ENCODE measurements at places on chromosomes 6 and 20.

DNA sequence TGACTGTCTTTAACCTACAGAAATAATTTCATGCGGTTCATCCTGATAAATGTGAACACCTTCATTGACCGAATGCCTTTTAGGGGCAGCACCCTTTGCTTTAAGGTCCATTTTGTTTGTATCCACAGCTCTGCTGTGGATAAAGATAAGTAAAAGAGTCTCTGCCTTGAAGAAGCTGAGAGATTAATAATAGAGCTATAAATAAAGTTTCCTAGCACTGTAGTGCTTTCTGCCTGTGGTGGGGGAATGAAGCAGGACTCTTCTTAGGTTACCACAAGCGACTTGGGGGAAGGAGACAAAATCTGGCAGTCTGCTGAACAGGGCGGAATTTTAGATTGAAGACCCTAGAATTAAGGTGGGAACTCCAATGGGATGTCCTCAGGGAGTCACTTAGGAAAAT is 57.6 kb downstream of the EYA4 start:
- DNase-seq = no peak

- no peak for DNase-seq
Observed at GRCh38 chr20:59733351-59733750, 129.0 kb downstream of the PHACTR3 start.

DNA sequence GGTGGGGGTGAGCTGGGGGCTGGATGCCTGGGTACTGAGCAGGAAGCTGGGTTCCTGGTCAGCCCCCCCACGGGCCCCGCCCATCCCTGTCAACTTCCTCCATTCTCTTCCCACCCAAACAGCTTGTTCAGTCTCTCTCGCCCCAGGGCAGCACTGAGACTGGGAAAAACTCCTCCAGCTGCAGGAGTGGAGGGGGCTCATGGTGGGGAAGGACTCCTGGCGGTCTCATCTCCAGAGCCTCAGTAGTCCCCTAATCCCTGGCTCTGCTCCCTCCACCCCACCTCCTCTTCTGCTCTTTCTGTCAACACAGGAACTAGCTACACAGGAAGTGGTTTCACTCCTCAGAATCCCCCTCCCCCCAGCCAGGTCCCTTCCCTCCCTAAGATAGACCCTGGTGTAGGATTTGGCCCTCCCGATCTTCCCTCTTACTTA is at the start of gene GPSM3:
TSS of gene GPSM3 (minus strand) at position 36 of the 432 bp plus-strand sequence. CDS start 130 bp downstream, outside the sequence.
- DNase-seq = peak; percentile 66

DNA sequence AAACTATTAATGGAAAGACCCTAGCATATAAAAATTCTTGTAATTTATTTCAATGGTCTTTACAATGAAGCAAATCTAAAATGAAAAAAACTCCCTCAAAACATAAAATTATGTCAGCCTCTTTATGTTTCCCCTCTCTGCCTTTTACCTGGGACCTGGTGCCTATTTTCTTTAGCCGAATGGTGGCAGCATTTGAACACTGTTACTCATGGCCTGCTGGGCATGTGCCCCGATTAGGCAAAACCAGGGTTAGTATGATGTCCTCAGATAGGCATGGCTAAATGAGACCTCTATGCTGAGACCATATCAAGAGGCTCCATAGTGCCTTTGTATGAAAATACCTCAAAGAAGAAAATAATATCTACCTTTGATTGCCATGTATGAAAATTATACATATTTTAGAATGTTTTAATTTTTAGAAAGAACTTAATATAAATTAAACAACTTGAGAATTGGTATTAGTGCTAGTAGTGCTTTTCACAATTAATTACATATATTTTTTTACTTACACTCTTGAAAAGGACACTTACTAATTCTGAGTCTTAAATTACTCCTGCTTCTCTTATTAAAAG is 22.5 kb upstream of the C6orf58 start:
- no peak for DNase-seq

- no peak for DNase-seq
Observed at GRCh38 chr20:35017099-35017835, 61.6 kb downstream of the MYH7B start.

- no peak for DNase-seq
Observed at GRCh38 chr6:4489538-4489937, 286.7 kb upstream of the CDYL start.

DNA sequence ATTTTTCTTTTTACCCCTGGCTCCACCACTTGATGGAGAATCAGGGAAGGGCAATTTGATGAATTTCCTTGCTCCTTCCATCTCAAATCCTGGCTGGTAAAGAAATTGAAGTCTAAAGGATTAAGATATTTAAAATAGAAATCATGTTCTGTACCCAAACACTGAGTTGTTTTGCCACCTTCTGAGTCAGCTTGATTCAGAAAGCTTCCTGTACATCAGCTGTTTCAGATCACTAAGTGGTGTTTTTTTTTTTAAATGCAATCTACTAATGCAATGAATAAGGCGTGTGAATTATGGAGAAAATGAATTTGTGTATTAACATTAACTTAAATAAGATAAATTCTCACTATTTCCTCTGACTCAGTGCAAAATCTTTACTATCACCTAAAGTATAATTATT is 11.5 kb upstream of the POPDC3 start:
- no peak for DNase-seq

- DNase-seq = no peak
Observed at GRCh38 chr6:37693079-37693478, 4.6 kb downstream of the MDGA1 start.

DNA sequence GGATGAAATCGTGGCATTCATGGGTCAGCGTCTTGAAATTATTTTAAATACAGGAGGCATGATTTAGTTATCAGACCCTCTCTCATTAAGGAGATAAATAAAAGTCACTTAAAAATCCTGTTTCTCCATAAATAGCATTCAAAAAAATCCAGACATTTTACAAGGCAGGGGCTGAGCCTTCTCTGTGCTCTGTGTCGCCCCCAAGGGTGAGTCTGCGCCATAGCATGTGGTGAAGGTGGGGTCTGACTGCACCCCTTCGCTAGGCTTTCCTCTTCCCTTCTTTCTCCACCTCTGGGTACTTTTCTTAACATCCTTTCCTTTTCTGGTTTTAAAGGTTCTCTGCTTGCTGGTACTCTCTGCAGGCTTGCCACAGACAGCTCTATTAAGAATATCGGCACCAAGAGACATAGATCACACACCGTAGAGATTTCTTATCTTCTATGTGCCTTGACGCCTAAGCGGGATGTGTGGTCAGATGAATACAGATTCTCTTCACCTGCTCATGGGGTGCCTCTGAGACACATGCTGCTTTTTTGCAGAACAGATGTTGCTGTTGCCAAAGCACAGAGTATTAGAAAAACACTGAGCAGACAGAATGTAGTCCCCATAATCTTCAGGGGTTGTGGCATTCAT is 20.1 kb upstream of the FAM209A start:
- peak; percentile 5 for DNase-seq

DNA sequence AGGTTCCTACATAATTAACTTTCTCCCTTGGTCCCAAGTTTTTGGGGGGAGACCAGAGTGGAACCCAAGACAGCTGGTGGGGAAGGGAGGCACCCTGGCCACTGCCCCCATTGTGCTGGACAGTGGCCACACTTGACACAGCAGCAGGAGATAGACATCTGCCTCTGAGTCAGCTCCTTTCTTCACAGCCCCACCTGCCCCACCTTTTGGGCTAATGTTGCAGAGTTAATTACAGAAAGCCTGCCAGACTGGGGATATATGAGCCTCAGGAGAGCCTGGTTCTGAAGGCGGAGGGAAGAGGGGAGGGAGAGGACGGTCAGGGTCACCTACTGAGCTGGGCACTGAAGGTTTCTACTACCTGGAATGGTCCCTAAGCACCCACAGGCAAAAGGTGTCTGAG is 50.6 kb downstream of the MAFB start:
- DNase-seq = no peak

DNA sequence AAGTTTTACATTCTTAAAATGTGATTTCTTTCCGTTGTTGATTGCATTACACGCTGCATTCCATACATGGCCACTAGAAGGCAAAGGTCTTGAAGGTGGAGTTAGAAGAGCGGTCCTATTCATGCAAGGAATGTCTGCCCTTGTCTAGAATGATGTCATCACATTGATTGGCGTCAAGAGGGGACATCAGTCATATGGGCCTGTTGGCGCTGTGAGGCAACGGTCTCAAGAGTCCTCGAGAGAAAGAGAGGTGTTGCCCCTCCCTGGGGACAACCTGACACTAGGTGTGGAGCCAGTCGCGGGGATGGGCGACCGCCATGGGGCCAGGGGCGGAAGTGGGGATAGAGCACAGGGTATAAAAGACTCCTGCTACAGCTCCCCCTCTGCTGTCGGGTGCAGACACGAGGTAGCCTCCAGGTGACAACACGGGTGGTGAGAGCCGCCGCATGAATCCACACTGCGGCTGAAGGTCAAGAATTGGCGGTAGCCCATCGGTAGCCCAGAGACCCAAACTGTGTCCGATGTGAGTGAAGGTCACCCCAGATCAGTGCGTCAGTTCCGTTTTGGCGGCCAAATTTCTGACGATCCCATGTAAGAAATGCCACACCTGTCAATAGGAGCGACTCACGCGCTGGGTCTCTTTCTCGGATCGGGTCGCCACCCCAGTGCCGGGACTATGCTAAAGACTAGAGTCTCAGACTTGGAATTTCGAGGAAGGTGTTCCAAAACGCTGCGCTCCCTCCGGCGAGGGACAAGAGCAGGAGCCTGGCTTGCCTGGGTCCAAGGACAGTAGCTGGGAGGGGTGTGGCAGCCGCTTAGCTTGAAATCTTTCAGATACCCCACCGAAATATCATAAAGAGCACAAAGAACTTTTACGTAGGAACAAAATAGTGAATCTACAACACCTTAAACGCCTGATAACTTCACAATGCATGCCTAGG is 93.2 kb upstream of the ZNF184 start:
- DNase-seq = no peak

DNA sequence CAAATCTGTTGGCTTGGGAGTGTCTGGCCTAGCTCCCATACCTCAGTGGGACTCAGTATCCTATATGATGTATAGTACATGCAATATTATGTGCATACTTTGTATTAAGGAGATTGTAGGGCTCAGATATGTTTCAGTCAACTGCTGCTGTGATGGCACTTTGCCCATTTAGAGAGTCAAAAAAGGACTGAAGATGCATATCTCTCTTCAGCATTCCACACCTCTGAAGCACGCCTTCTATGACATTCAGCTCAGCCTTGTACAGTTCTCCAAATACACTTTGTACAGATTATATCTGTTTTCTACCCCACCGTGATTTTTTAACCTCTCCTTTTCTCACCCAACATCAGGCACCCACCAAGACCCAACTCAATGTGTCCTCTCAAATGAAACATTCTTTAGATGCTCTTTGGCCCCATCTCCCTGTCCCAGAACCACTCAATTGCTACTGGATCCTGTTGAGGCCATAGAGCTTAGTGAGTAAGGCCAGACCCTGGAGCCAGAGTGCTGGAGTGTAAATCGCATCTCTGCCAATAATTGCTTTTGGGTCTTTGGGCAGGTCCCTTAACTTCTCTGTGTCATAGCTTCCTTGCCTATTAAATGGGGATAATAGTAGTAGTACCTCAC is 15.6 kb downstream of the ENPP1 start:
- no peak for DNase-seq

- no peak for DNase-seq
Observed at GRCh38 chr6:134060491-134061106, 8.2 kb upstream of the SLC2A12 start.

- no peak for DNase-seq
Observed at GRCh38 chr20:47672166-47672565, 113.1 kb downstream of the SULF2 start.

- no peak for DNase-seq
Observed at GRCh38 chr20:19723051-19723450, 35.0 kb upstream of the RIN2 start.

DNA sequence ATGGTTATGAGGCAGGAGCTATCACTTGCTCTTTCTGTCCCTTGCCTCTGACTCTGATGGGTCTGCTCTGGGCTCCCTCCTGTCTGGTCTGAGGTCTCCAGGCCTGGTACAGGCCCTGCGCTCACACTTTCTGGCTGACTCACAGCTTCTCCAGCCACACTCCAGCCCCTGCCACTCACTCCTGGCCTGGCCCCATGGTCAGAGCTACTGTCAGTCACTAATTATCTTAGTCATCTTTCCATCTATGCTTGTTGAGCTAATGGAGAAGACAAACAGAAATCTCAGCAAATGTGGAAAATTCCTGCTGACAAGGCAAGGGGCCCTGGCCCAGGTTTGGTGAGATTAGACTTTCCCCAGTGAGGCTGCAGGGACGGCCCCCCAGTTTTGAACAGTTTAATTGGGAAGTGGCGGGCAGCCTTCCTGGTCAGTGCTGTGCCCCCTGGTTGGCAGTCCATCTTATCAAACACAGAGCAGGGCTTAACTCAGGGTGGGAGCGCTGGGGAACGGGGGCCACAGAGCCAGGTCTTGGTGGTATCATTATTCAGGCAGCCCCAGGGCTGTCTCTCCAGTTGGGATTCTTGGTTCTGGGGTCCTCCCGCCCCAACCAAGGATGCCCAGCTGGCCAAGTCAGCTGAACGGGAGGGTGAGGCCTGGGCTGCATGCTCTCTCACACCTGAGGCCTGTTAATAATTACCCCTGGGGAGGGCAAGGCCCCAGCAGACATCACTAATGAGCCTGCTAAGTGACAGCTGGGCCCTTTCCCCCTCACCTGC is 63.4 kb downstream of the VEGFA start:
- no peak for DNase-seq

- DNase-seq = no peak
Observed at GRCh38 chr6:25369036-25369432, 89.9 kb downstream of the CARMIL1 start.

- DNase-seq = no peak
Observed at GRCh38 chr6:29958921-29959320, 16.6 kb downstream of the HLA-A start.

DNA sequence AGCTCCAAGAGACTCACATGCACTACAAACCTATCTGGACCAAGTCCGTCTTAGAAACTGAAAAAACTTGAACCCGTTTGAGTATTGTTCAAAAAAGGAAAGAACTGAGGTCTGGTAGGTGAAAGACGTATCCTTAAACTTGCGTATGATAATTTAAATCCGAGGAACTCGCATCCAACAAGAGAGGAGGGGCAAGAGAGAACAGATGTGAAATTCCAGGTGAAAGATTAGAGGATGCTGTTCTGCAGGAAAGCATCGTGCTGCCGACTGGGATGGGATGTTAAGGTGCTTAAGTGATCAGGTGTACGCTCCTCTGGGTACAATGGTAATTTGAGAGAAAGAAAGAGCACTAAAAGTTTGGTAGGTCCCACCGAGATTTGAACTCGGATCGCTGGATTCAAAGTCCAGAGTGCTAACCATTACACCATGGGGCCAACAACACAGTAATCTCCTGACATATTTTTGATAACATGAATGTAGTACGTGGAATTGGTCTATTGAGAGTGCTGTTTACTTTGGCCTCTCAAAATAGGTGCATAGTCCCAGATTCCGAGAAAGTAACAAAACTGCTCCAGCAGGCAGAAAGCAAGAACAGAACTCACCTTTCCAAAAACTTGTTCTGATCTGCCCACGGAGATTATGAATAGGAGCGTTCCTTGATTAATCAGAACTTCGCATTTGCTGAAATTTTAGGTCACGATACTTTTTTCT is 53.5 kb upstream of the BTN3A2 start:
- peak; percentile 65 for DNase-seq

- DNase-seq = no peak
Observed at GRCh38 chr20:62771396-62772102, 24.7 kb upstream of the MRGBP start.

DNA sequence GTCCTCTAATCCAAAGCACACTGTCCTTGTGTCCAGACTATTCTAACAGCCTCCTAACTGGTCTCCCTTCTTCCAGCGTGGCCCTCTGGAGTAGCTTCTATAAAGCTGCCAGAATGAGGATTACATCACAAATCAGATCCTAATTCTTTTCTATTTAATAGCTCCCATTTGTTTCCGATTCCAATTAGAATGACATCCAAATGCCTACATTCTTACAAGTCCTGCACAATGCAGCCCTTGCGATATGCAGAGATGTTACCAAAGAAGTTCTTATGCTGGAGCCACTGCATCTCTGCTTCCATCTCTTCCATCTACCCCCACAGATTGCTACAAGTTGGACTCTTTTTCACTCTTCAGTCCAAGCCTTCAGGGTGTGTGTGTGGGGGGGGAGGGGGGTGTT is 40.0 kb downstream of the GMDS start:
- DNase-seq = no peak

All from CD4-positive, alpha-beta T cell treated with Interleukin-6 at 100 ng/mL for 8 hours (primary cell).